Fibroblast of lung (primary cell): ENCODE measurements at places on chromosomes 6 and 20. TPM values are rescaled to one million over a fixed set of nuclear protein-coding genes. Genes with fewer than 3 reads are reported as not detected.
A peak's percentile ranks its signal among the peaks of the same experiment; 100 is the strongest.

DNA sequence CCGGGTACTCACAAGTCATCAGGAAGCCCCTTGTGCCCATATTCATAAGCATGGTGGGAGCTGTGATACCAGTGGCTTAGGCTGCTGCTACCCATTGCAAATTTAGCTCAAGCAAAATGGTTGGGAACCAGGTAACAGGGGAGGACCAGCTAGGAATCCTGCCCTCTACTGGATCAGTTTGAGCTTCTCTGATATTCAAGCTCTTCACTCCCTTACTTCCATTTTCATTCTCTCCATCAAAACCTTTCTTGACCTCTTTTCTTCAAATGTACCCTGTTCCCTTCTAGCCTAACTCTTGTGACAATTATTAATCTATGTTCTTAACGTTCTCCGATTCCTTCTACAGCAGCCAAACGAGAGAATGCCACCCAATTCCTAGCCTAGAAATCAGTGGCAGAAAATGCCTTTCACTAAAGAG is 9.7 kb downstream of the NOL7 start:
- peak; percentile 34 for DNase-seq

GRCh38 chr6:96066376-96066775 is 50.6 kb downstream of the FUT9 start:
- DNase-seq, result no peak

Gene GRM4
- polyA plus RNA-seq, result not detected in 2 replicates

- DNase-seq, result no peak
Measured at GRCh38 chr6:17721671-17722070, 14.9 kb upstream of the NUP153 start.

GRCh38 chr20:2756056-2756611 is 44.3 kb downstream of the CPXM1 start:
- DNase-seq, result peak; percentile 53

GRCh38 chr6:148273962-148274752 is 68.5 kb upstream of the SASH1 start:
- no peak for DNase-seq

DNA sequence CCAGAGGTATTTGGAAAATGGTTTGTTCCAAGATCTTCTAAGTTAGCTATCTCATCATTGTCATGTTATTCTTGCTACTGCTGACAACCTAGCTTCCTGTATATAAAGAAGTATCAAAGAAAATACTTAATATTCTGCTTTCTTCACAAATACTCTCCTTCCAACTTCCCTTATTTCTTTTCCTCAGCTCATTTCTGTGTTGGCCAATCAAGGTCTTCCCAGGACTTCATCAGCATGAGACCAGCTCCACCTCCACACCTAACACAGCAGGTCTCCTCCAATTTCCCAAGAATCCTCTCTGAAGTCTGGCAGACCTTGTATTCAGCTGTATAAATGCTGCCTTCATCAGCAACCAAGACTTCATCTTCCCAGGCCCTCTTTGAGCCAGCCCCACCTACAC is 538.6 kb upstream of the JARID2 start:
- no peak for DNase-seq

- no peak for DNase-seq
Measured at GRCh38 chr6:106120006-106120405, 33.9 kb downstream of the PRDM1 start.

GRCh38 chr6:118980063-118980462 is 45.1 kb upstream of the MCM9 start:
- DNase-seq, result no peak

GRCh38 chr6:43798688-43799444 is 28.9 kb downstream of the VEGFA start:
- peak; percentile 72 for DNase-seq

- no peak for DNase-seq
Measured at GRCh38 chr6:4363656-4364055, 228.3 kb upstream of the ECI2 start.

- DNase-seq, result peak; percentile 15
Measured at GRCh38 chr6:91241946-91242613, 655.2 kb upstream of the MAP3K7 start.

Gene TGM3
- not detected in 2 replicates for polyA plus RNA-seq

GRCh38 chr6:56714982-56715456 is 72.3 kb upstream of the DST start:
- peak; percentile 81 for DNase-seq

- DNase-seq, result no peak
Measured at GRCh38 chr6:51608932-51609331, 478.5 kb downstream of the PKHD1 start.

Gene ULBP1
- 1.1 and 2.1 TPM in 2 replicates for polyA plus RNA-seq

DNA sequence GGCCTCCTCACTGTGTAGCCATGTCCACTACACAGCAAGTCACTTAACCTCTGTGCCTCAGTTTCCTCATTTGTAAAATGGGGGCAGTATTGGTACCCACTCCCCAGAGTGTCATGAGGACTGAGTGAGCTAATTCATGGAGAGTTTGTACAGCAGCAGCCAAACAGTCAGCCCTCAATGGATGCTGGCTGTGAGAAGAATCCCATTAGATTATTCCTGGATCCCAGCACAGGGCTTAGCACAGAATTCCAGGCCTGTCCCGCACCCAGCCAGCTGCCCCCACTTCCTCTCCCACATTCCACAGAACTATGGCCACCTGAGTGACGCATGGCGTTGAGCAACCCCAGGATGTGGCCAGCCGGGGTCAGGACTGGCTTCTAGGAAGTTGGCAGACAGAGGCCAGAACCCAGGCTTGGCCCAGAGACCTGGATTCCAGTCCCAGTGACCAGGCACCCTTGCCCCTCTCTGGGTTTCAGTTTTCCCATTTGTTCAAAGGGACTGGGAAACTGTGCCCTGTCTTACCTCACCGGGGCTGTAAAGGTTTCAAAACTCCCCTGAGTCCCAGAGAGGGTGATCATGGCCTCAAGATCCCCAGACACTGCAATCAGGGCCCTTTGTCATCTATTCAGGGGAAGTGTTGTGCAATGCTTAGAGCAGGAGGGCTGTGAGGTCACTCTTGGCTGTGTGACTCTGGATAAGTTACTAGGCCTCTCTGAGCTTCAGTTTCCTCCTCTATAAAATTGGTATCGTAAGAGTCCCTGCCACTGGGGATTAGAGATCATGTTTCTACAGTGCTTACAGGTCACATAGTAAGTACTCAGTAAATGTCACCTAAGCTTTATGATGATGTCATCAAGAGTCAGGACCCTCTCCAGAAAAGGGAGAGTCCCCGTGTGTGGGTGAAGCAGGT is 3.0 kb upstream of the TGM2 start:
- peak; percentile 91 for DNase-seq
